CD8-positive, alpha-beta memory T cell (primary cell): ENCODE measurements at places on chromosomes 13 and 19. TPM values are rescaled to one million over a fixed set of nuclear protein-coding genes. Genes with fewer than 3 reads are reported as not detected.

DNA sequence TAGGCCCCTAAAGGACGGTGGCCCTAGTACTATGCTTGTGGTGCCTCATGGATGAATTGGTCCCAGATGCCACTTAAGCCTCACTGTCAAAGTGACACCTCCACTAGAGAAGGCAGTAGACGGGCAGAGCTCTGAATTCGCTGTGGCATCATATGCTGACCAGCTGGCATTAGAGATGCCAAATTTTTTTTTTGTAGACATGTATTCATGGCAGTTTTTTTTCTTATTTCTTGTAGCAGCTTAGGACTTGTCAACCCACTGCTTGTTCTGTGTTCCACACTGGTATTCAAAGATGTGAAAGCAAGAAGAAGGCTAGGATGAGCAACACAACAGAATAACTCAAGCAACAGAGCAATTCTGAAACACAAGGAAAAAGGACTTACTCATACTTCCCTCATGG is 212.5 kb downstream of the DLEU7 start:
- no peak for DNase-seq
- H3K27ac ChIP-seq: no peak overlapping the region
- H3K27me3 ChIP-seq: no peaks in the 10 kb centered on the region
- H3K4me1 ChIP-seq: no peaks in the 10 kb centered on the region

DNA sequence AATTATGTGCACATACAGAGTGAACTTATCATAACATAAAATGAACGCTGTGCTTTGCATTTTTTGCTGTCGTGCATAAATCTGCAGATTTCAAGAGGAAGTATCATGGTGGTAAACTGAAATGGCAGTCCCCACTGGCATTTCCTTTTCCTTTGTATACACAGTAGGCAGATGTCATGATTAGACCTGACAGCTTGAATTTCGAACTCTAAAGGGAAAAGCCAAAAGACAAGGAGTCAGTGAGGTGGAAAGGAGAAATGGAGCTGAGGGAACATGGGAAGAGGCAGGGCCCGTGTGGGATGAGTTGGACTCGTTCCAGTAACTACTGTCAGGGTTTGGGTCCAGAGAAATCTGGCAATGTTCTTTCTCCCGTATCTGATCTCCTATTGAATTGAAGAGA is 454.1 kb upstream of the SGCG start:
- DNase-seq: no peak
- H3K4me1 ChIP-seq: no peaks in the 10 kb centered on the region
- no peak overlapping the region for H3K4me3 ChIP-seq
- no peak overlapping the region for H3K27ac ChIP-seq

DNA sequence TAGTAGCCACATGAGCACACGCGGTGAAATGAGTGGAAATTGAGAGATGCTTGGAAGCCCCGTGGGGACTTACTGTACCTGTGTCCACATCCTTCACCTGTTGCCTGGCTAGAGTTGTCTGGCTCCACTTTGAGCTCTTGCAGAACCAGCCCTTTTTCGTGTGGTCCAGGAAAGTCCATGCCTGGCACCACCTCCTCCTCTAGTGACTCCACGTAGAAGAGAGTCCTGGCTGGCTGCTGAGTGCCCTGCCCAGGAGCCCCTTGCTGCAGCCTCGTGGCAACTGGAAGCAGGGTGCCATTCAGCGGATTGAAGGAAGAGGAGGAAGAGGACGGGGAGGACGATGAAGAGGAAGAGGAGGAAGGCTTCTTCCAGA is 515 bp upstream of the ATXN8OS start:
- no peaks in the 10 kb centered on the region for H3K36me3 ChIP-seq
- no peak overlapping the region for H3K27ac ChIP-seq
- H3K4me1 ChIP-seq: no peaks in the 10 kb centered on the region
- DNase-seq: no peak

- DNase-seq: no peak
- peaks cover 53% of the 10 kb centered on the region for H3K4me1 ChIP-seq
- no peaks in the 10 kb centered on the region for H3K27me3 ChIP-seq
Measured at GRCh38 chr19:38850436-38850975, 720 bp upstream of the HNRNPL start.

DNA sequence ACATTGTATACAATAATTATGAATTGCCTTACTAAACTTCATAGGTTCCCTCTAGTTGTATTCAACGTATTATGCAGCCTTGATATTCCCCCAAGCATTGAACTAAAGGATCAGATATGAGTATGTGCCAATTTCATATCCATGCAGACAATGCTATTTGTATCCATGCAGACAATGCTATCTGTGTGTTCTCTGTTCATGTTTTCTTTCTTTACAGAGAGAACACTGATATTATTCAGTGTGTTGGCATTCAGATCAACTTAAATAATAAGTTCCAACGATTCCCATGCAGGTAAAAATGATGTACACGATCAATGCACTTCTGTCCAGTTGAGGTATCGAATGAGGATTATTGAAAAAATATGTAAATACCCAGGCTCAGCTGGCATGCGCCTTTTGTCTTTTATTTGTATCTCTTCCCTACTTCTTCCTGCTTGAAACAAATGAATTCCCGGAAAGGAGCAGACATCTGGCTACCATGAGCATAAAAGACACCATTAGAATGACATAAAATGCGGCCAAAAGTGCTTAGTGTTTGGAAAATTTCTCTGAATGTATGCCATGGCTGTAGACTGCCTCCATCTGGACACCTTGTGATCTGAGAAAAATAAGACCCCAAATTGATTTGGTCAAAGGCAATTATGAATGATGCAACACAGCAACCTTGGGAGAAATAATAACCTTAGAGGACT is 731.5 kb downstream of the SLITRK1 start:
- H3K4me1 ChIP-seq: no peaks in the 10 kb centered on the region
- no peaks in the 10 kb centered on the region for H3K27me3 ChIP-seq
- no peak for DNase-seq
- H3K27ac ChIP-seq: no peak overlapping the region
- no peaks in the 10 kb centered on the region for H3K36me3 ChIP-seq

The ZNF208 gene
- total RNA-seq: 1.8 TPM

The MEIS3 gene
- total RNA-seq: not detected
